ENCODE measurements at places on chromosomes 11 and 22.
A peak's percentile ranks its signal among the peaks of the same experiment; 100 is the strongest.

GRCh38 chr11:27122001-27122400 is 81.4 kb downstream of the BBOX1 start:
- no peak for DNase-seq

DNA sequence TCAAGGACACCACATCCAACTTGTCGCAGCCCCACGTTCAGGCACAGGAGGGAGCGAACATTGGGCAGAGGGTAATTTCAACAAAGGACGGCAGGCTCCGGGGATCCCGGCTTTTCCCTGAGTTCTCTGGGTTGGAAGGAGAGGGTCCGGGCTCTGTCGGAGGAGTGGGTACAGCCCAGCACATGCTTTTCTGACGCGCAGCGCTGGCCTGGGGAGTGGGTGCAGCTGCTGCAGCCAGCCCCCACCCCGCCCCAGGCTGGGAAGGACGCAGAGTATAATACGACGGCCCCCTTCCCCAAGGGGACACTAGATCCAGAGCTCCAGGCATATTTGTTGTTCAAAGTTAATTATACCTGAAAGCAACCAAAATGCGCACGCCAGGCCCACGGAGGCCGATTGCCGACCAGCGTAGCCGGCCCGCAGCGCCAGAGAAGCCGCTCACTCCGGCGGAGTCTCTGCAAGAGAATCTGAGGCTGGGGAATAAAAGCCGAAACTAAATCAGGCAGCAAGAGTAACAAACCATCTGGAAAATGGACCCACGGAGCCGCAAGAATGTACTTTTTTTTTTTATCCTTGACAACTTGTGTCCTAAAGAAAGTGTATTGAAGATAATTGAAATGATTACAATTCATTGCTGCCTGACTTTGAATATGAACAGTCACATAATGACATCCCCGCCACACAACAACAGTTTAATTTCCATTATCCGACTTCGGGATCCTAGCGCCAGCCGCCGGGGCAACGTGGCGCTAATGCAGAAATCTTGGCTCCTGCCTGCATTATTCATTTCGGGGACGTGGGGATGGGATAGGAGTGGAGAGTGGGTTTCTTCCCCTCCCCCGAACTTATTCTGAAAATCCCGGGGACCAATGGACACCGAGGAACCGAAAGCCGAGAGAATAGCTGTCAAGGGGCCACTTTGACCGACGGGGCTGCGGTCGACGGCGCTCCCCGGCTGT is 14.0 kb upstream of the PAX6 start:
- no peak for DNase-seq

- DNase-seq = no peak
Measured at GRCh38 chr22:27050771-27051170, 393.4 kb downstream of the MIAT start.

DNA sequence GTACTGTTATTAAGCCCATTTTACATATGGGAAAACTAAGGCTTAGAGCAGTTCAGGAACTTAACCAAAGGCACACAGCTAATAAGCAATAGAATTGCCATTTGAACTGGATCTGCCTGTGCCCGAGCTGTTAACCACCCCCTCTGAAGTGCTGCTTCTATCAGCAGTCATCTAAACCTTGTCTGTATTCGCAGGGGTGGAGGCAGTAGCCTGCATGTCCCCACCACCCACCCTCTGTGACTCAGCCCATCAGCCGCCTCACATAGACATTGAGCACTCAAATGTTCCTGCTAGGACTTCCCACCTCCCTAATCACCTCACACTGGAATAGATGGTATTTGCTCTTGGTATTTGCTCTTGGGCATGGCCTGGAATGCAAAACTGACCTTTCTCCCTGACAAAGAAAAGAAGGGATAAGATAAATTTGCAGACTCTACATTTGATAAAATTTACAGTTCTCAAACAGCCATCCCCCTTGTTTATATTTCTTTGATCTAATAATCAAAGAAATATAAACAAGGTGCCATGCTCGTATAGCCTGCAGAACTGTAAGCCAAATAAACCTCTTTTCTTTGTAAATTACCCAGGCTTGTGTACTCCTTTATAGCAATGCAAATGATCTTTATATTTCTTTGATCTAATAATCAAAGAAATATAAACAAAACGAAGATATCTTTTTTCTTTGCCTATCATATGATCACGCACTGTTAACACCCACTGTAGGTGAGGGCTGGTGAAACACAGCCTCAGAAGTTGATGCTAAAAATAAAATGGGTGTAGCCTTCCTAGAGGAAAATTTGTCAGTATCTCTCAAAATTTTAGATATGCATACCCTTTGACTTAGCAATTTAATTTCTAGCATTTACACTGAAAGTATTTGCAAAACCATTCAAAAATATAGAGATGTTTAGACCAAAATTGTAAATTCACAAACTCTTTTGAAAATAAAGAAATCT is 15.9 kb downstream of the DKK3 start:
- DNase-seq = peak; percentile 71

DNA sequence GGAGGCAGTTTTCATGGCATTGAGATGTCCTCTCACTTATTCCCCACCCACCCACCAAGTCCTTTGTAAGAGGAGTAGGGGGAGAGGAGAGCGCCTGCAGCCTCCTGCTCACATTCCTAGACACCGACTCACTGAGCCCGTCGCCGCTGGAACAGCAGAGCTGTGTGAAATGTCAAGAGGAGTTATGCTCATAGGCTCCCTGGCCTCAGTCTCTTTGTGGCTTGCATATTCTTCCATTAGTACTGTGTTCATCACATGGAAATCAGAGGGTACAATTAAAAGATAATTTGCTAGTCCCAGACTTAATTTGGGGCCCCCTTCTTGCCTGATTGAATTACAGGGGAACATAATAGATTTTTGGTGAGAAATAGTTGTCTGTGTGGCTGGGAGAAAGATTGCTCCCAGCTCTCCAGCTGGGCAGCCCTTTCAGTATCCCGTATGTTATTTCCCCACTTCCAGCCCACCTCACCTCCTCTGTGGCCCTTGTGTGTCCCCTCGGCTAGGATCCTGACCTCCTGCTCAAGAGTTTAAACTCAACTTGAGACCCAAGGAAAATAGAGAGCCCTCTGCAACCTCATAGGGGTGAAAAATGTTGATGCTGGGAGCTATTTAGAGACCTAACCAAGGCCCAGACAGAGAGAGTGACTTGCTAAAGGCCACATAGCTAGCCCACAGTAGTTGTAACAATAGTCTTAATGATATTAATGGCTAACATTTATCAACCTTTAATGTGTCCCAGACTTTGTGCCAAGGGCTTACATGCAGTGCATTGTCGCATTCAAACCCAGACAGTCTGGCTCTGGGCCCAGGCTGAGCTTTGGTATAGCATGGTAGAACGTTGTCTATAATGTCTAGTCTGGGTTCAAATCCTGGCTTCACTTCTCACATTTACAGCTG is 32.2 kb downstream of the LIMK2 start:
- DNase-seq = peak; percentile 75

GRCh38 chr11:68460741-68461574 is at the start of gene PPP6R3:
Gene PPP6R3 (plus strand): TSS chr11:68460752. CDS start chr11:68537665, 76,913 bp downstream.
- peak; percentile 18 for DNase-seq

DNA sequence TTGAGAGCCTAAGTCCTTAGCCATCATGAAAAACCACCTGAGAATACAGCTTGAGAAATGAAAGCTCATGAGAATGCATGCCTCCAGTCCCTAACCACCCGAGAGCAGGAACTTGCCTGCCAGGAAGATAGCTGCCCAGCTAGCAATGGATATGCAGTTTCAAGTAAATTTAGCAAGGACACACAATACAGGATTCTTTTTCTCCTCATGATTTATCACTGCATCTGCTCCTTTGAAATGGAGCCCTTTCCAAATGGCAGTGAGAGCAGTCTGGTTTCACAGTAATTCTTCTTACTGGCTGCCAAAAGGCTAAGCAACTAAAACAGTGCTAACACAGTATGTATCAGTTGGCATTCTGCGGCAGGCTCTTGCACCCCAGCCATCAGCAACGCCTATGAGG is 109.9 kb downstream of the MICAL3 start:
- DNase-seq = no peak

DNA sequence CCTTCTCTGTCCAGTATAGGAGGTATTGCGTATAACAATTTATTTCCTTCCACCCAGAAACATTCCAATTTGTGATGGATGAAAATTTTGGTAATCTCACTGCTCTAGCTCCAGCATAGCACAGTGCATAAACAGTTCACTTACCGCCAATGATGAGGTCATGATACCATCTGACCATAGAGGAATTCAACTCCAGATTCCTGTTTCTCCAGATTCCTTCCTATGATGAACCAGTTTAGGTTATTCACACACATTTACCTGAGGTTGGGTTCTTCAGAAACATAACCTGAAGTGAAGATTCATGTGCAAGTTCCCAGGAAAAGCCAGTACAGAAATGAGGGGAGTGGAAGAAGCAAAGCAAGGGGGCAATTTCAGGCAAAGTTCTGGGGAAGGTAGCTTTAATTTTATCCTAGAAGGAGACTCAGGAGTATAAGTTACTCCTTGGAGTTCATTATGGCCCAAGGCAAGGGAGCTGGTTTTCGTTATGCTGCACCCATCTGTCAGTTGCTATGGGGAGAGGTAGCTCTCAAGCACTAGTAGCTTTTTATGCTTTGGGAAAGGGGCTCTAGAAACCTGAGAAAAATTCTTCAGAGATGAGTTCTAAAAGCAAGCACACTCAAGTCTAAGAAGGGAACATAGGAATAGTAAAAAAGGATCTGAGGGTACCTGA is 121.6 kb downstream of the CASP12 start:
- peak; percentile 85 for DNase-seq

- DNase-seq = peak; percentile 84
Measured at GRCh38 chr22:38694940-38695339, 5.8 kb downstream of the JOSD1 start.

DNA sequence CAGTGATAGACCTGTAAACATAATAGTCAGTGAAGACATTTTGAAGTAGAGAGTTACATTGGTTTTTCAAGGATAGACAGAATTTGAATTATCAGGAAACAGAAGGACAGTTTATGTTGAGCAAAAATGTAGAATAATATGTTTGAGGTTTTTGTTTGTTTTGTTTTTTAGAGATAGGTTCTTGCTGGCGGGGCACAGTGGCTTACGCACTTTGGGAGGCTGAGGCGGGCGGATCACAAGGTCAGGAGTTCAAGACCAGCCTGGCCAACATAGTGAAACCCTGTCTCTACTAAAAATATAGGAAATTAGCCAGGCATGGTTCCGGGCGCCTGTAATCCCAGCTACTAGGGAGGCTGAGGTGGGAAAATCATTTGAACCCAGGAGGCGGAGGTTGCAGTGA is 35.6 kb downstream of the BCL2L13 start:
- no peak for DNase-seq

GRCh38 chr11:114051558-114051957 is 8.0 kb upstream of the ZBTB16 start:
- DNase-seq = no peak

- DNase-seq = no peak
Measured at GRCh38 chr11:119404872-119405271, 18.1 kb downstream of the THY1 start.

DNA sequence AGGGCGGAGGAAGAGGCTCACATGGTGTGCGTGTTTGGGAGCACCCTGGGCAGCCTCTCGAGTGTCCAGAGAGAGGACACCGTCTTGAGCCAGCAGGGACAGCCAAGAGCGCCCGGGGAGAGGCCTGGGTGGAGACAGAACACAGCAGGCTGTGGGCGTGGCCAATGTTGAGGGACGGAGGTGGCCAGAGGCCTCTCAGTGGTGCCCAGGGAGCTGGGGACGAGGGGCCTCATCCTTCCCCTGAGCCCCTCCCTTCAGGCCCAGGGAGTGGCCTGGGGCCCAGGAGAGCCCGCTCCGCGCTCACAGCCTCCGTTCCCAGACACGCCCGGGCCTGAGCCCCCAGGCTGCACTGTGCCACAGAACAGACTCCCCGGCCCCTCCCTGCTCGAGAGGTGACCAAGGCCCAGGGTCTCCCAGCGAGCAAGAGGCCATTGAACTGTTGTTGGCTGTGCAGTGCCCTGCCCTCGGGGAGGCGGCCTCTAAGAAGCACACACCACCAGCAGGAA is 48.4 kb downstream of the CDKN1C start:
- DNase-seq = peak; percentile 10

DNA sequence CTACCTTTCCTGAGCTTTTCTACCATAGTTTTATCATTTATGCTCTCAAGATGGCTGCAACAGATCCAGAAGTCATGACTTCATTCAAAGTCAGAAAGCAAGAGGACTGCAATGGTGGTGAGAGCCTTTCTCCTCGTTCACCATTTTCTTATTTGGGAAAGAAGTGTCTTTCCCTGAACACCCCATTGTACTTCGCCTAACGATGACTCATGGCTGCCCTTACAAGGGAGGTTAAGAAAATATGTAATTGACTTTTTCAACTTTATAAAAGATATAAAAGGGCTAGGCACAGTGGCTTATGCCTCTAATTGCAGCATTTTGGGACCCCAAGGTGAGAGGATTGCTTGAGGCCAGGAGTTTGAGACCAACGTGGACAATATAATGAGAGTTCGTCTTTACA is 541.7 kb downstream of the METTL15 start:
- peak; percentile 29 for DNase-seq

- DNase-seq = no peak
Measured at GRCh38 chr11:83642500-83642899, 356.3 kb upstream of the CCDC90B start.

DNA sequence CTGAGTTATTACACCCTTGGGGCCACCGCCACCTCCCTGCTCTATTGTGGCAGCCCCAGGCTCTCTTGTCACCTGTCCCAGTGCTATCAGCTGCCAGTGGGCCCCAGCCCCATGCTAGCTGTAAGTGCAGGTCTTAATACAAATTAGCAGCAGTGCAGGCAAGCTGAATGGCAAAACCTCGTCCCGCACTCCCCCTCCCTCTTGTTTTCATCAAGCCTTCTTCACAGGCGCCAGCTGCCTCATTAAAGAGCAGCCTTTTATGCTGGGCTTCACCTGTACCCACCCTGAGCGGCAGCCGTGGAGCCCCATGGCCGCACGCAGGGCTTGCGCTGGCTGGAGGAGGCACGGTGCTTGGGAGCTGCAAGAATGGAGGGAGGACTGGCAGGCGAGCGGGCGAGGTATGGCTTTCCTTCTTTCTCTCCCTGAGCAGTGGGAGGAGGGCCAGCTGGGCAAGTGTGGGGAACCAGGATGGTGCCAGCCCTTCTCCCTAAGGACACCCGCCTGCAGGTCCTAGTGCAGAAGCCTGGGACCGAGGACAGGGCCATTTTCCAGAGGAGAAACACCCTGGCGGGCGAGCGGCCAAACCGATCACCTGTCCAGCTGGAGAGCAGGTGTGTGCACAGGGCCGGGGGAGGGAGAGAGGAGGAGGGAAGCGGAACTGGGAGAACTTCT is 70.7 kb downstream of the FLI1 start:
- no peak for DNase-seq
